ENCODE measurements at places on chromosomes 11 and 22. TPM values are rescaled to one million over a fixed set of nuclear protein-coding genes. Genes with fewer than 3 reads are reported as not detected.

Gene C22orf31
- polyA plus RNA-seq = not detected

DNA sequence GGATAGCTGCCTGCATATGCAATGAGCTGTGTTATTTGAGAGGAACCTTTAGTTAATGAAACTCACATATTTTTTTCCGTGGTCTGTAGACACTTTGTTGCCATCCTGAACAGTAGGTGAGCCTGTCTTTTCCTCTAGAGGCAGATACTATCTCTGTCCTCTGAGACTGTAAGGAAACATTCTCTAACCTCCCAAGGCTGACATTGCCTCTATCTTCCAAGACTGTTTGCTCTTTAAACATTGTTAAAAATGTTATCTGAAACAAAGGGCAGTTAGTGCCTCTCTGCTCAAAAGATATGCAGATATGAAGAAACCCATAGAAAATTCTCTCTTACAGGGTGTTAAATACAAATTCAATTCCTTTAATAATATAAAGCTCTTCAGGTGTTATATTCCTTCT is 963.8 kb upstream of the CNTN5 start:
- no peak for DNase-seq

Gene CBLIF
- polyA plus RNA-seq = not detected

DNA sequence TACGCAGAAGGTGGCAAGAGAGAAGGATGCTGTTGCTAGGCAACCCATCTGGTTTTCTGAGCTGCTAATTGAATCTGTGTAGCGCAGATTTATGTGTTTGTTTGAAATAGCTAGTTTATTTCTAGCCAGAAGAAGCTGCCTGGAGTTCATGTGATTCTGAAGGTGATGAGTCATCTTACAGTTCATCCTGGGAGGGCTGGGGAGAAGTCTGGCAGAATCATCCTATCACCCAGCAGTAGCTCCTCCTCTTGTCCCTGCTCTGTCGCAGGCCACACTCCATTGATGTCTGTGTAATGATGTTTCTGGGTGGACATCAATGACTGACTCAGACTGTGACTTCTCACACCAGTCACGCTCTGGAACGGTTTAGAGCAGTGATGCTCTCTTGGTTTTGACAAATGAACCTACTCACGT is 4.8 kb upstream of the FBXO7 start:
- peak; percentile 27 for DNase-seq

- DNase-seq = no peak
These were observed 12.2 kb downstream of the RPS6KA4 start for GRCh38 chr11:64371201-64371600.

DNA sequence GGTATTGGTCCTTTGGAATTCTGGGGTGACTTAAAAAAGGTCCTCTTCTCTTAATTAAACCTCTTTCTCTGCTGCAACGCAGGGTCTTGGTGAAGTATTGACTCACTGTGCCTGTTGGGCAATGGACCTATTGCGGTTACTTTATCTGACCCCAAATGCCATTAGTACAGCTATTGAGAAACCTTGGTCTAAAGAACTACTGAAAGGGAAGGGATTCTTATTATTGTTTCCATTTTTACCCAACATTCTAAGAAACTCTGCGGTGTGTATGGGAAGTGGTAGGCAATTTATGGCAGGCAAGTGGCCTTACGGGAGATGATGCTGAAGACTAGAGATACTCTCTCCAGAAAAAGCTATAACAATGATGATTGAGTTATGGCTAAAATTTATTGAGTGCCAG is 12.5 kb downstream of the SLC6A5 start:
- peak; percentile 26 for DNase-seq

DNA sequence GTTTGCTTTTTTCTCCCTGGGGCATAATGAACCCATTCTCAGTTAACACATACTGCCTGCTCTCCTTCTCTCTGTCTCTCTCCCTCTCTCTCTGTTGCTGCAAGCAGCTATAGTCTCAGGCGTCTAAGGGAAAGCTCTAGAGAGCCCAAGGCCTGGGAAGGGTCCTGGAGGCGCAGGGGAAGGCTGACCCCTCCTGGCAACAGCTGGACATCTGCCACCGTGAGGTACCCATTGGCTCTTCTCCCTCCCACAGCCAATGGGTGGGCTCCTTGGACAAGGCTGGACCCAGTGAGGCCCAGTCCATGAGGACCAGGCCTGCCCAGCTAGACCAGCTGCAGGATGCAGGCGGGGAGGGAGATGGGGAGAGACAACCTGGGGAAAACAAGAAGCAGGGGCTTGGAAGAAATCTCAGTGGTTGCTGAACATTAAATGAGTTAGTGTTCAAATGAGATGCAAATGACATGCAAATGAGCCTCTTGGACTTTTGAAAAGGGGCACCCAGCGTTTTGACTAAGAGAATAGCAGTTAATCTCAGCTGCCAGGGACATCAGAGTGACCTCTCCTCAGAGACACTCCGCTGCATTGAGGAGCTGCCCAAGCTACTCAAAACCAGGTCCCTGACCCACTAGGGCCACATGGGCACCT is 349.7 kb downstream of the BUD13 start:
- DNase-seq = no peak

Gene NPAS4
- not detected for polyA plus RNA-seq

DNA sequence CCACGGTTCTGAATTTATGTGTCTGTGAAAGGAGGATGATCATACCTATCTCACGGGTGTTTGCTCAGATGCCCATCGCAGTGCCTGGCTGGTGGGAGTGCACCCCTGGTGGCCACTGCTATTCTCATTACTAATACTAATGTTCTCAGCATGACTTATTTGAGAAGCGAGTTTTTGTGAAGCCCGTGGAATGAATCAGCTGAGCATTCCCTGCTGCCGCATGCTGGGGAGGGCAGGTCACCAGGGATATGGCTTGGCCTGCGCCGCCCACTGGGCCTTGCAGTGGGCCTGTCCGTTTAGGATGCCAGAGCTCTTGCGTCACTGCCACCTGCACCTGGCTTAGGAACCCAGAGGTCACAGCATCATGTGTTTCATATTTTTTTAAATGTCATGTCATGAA is 16.9 kb downstream of the CTTN start:
- DNase-seq = no peak

Gene APOBEC3C
- 86.3 TPM for polyA plus RNA-seq

All from CD14-positive monocyte (primary cell).